ENCODE measurements at places on chromosomes 1 and 21.

GRCh38 chr21:16309250-16309971 lies 579.6 kb downstream of the USP25 start:
- no peak for DNase-seq

GRCh38 chr1:6418668-6419396 lies 887 bp downstream of the HES2 start:
- no peak for DNase-seq

- DNase-seq = no peak
Observed at GRCh38 chr1:3348196-3348865, 106.1 kb upstream of the ARHGEF16 start.

- no peak for DNase-seq
Observed at GRCh38 chr1:200977071-200977754, 46.3 kb downstream of the KIF21B start.

- DNase-seq = no peak
Observed at GRCh38 chr1:113129529-113130185, 56.7 kb downstream of the LRIG2 start.

GRCh38 chr1:115139381-115139780 lies 50.1 kb upstream of the TSPAN2 start:
- DNase-seq = no peak

DNA sequence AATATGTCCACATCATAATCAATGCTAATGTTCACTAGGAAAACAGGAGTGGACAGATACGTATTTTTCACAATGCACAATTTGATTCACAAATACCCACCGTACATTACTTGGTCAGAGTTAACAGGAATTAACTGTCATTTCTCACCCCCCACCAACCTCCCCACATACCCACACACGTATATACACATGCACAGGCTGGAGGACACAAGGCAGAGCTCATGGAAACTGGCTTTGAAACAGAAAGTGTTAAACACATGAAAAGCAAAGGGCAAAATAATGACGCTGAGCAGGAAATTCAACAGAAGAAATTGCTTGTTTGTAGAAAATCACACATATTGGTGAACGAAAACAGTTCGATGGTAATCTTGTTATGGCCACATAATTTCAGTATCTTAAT lies 188.4 kb upstream of the DMRTA2 start:
- DNase-seq = no peak

GRCh38 chr1:116817582-116818064 lies 63.4 kb downstream of the CD2 start:
- peak; percentile 61 for DNase-seq

DNA sequence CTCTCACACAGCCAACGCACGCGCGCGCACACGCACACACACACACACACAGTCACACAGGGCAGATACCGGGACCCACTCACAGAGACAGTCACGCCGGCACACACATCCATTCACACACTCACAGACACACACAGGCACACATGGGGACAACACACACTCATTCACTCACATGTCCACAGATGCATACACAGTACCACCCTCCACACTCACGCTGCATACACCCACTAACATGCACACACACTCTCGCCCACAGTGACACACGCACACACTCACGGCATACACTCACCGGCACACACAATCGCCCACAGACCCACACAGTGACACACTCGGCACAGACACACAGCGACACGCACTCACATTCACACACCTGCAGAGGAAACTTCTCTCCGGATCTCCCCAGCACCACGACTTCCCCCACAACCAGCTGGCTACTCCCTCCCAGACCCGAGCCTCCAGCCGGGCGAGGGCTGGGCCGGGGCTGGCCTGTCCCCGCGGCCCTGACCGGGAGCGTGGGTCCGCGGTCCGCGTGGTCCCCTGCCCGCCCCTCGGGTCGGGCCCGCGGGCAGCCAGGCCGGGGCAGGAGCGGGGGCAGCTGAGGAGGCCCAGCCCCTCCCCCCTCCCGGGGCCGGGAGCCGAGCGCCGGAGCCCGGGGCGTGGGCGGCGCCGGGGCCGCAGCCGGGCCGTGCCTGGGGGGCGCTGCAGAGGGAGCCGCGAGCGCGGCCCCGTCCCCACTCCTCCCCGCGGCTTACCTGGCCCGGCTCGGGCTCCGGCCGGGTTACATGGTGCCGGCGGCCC lies 552 bp downstream of the DLGAP3 start:
- no peak for DNase-seq

GRCh38 chr1:29259802-29260441 lies 23.6 kb downstream of the PTPRU start:
- DNase-seq = no peak

DNA sequence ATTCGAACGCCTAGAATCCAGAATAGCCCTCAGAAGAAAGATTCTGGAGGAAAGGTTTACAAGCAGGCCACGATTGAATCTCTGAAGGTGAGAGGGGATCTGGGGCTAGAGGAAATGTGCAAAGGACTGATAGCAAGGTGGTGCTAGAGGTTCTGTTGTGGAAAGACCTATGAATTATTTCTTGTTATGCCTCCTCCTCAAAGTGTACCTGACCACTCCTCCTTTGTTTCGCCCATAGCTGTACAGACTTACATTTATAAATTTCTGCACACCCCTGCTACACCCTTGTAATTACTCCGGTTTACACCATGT lies 986 bp downstream of the TCEANC2 start:
- no peak for DNase-seq

- DNase-seq = no peak
Observed at GRCh38 chr1:222653178-222653827, 35.4 kb downstream of the MIA3 start.

- no peak for DNase-seq
Observed at GRCh38 chr21:32035617-32036016, 162.8 kb downstream of the HUNK start.

- no peak for DNase-seq
Observed at GRCh38 chr1:53946252-53947171, at the start of gene LRRC42. Gene LRRC42 (plus strand): TSS chr1:53946350. CDS start chr1:53952000, 5,650 bp downstream.

DNA sequence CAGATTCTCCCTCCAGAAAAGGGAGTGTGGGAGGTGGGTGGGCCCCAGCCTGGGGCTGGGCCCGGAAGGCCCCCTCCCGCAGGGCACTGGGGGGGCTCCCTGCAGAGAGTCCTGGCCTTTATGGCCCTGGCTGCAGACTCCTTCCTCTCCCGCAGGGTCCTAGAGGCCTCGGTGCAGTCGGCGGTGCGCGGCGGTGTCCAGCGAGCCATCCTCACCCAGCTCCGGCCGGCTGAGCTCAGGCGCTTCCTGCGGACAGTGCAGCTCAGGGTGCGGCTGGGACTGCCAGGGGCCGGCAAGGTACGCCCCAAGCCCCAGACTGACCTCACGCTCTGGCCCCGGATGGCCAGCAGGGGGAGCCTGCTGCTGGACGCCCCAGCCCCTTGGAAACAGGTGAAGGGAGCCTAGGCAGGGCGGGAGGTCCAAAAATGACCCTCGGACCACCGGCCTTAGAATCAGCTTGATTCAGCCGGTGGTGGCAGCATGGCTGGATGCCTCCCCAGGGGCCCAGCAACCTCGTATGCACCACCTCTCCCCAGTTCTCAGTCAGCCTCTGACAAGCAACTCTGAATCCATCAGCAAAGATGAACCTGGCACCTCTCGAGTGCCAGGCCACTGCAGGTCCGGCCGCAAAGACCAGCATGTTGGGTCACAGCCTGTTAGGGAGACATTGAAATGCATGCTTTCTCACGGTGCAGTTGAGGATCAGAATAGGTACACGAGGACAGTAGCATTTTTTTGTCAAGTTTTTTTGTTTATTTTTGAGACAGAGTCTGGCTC lies 20.6 kb downstream of the MTHFR start:
- DNase-seq = peak; percentile 30

- no peak for DNase-seq
Observed at GRCh38 chr1:37438037-37438868, 36.1 kb upstream of the ZC3H12A start.

GRCh38 chr1:44674113-44675000 lies at the start of the genes ARMH1 and TMEM53:
Gene ARMH1 (plus strand): TSS chr1:44674714. CDS start chr1:44689698, 14,984 bp downstream.
Gene TMEM53 (minus strand): TSS chr1:44674481. CDS start chr1:44674391, 90 bp downstream.
- DNase-seq = peak; percentile 86

- DNase-seq = no peak
Observed at GRCh38 chr1:75616436-75617433, 5.8 kb upstream of the SLC44A5 start.
